Suppressor macrophage treated with lipopolysaccharide for 1 hour (primary cell): ENCODE measurements at places on chromosomes 3 and 15.

- DNase-seq = no peak
Observed at GRCh38 chr15:75230551-75231371, 27.4 kb upstream of the GOLGA6C start.

DNA sequence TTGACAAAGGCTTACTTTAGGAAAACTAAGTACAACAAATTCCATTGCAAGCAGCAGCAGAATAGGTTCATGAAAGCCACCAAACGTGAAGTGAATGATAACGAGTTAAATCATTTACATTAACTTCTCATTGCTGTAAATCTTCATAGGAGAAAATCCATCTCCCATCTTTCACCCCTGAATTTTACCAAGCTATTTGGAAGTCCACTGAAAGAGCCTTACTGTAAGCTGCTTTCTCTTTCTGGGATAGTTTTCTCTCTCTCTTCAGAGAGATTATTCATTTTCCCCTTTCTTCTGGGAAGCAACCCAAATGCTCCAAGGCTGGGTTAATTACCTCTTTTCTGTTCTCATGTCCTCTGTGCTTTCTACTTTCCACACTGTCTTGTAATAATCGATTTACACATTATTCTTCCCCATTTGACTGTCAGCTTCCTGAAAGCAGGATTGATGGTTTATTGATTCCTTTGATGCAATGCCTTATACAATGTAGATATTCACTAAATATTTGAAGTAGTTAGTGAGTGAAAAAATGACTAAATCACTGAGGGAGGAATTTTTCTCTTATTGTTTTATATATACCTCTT, 914.3 kb upstream of the ARPP21 start:
- no peak for DNase-seq

- no peak for DNase-seq
Observed at GRCh38 chr3:24986612-24987011, 441.5 kb upstream of the RARB start.

GRCh38 chr3:120057626-120058025, 36.6 kb downstream of the GSK3B start:
- no peak for DNase-seq

DNA sequence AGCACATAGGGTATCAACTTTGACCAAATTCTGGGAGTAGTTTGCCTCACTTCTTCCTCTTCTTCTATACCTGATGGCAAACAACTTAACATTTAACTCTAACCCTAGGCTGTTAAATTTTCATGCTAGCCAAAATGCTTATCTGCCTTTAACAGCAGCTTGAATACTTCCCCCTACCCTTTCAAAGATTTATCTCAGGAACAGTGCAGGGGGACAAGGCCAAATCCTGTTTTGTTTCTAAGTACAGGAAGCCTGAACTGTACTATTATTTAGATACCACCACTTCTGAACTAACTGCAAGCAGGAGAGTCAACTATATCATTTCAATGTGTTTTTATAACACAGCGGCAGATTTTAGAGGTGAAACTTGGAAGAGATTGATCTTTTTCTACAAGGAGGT, 104.0 kb upstream of the CNTN6 start:
- DNase-seq = no peak

DNA sequence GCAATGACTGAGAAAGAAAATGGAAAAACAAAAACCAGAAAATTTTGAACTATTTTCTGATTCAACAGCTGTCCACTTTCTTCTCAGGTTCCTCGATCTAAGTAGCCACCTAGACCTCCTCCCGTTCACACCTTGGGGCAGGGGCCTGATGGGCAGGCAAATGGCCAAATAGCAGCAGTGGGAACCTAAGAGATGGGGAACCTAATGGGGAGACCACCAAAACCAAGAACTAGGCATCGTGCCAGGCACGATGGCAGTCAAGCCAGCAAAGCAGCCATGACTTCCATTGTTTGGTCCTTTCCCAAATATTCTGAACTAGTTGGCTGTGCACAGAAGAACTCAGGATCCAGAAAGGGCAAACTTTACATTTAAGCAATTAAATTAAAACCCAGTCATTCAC, 57.1 kb downstream of the CAPN7 start:
- no peak for DNase-seq

- DNase-seq = no peak
Observed at GRCh38 chr3:71376911-71377310, 206.6 kb downstream of the FOXP1 start.

- DNase-seq = peak; percentile 62
Observed at GRCh38 chr3:124845406-124845805, 41.8 kb downstream of the ITGB5 start.

DNA sequence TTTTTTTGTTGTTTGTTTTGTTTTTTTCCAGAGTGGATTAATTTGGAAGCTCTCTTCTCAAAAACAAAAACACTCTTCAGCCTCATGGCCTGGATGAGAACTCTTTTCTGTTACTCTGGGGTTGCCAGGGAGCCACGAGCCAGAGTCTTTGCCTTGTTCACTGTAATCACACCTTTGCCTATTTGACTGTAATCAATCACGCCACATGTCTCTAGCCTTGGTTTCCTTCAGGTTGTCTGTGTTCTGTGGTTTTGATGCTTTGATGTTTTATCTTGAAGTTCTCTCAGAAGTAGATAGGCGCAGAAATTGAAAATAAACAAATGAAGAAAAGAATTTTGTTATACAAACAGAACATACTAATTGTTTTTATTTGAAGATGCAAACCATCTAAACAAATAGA, 62.3 kb upstream of the IGF1R start:
- DNase-seq = no peak

DNA sequence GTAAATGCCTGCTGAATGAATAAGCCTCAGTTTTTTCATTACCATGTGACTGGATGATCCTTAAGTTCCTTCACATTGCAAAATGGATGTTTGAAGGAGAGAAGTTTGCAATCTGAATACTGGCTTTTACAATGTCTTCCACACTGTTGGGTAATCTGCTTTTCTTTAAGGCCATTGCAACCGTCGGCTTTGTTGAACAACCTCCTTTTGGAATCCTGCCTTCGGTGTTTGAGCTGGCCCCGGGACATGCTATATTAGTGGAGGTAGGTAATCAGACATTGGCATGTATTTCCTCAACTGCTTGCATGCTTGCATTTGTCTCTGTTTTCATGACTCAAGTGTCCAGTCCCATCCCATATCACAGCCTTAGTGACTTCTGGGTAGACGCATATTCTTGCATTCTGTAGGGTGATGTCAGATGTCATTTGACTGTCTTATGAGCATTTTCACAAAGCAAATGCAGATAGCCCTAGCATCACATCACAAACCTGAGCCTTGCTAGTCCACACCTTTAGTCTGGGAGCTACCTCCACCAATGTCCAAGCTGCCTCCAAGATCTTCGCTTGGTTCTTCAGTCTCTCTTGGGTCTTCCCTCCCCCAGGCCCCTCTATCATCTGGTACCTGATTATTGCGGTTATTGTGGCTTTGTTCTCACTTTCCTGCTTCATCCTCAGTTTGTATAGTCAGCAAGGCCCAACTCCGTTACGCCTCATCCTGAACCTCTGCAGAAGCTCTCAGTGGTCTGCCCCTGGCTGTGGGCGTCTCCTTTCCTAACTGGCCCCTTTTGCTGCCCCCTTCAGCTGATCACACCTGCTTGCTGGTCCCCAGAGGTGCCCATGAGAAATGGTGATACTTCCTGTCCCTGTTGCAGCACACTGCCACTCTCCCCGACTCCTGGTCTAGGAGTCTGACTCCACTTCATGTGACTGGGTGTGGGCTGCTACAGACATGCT, 48.5 kb downstream of the ACAA1 start:
- no peak for DNase-seq

- peak; percentile 24 for DNase-seq
Observed at GRCh38 chr15:90545095-90545494, 15.4 kb downstream of the CRTC3 start.

DNA sequence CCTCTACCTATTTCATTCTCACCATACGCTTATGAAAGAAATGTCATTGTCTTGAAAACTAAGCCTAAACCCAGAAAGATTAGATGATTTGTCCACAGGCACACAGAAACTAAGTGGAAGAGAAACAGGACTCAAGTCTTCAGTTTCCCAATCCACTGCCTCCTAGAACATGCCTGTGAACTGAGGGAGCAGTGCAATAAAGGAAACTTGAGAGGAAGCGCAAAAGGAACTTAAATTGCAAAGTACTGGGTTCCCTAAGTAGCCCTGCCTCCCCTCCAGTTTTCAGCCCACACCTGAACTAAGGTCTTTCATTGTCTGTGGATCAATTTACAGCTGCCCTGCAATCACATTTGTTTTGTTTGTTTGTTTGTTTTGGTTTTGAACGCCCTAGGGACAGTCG, 56.7 kb upstream of the TSEN2 start:
- peak; percentile 64 for DNase-seq

GRCh38 chr3:105529456-105529855, 162.7 kb downstream of the ALCAM start:
- no peak for DNase-seq

GRCh38 chr15:93005133-93005532, 83.9 kb downstream of the RGMA start:
- no peak for DNase-seq

DNA sequence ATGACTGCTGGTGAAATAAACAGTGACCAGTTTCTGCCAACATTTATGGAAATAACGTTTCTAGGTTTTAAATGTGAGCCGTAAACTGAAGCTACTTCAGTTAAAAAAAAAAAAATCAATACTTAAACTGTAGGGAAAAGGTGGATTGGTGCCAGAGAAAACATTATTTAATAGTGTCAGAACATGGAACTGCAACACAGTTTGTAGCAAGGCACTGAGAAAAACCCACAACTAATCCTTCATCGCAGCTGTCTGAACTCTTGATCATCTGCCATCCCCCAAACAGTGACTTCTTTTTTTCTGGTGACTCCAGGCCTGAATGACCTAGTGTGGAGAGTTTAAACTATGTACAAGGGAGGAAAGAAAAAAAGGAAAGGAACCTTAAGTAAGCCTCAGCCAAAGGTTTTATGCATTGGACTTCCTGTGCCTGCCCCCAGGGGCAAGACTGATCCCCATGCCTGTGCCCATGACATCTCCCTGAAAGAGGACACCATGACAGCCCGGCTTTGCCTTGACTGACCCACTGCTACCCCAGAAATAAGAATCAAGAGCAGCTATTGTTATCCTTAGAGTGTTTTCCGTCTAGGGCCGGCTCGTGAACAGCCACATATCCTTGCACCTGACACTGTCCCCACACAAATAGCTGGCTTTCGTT, 33.1 kb downstream of the CRTAP start:
- no peak for DNase-seq

GRCh38 chr3:151589311-151589710, 128.4 kb upstream of the IGSF10 start:
- no peak for DNase-seq

DNA sequence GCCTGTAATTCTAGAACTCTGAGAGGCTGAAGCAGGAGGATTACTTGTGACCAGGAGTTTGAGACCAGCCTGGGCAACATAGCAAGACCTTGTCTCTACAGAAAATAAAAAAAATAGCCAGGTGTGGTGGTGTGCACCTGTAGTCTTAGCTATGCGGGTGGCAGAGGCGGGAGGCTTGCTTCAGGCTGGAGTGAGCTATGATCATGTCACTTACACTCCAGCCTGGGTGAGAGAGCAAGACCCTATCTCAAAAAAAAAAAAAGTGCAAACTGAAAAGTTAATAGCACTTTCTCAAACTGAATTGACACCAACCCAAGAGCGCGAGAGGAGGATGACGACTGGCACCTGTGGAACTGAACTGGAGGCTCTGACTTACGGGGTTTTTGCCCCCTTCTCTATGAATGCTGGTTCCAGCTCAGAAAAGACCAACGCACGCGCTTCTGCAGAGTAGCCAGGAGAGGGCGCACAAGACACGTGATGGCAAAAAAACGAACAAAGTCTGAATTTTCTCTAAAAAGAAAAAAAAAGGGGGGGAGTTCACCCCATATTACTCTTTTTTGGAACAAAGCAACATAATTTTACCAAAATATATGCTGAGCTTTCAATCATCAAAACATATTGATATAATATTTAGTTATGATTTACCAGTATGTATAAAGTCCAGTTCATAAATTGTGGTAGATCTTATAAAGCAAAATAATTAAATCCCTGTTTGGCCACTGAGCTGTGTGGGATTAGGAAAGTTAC, 23.7 kb downstream of the CFAP92 start:
- peak; percentile 62 for DNase-seq

GRCh38 chr3:188269040-188269439, 115.1 kb downstream of the LPP start:
- DNase-seq = no peak

DNA sequence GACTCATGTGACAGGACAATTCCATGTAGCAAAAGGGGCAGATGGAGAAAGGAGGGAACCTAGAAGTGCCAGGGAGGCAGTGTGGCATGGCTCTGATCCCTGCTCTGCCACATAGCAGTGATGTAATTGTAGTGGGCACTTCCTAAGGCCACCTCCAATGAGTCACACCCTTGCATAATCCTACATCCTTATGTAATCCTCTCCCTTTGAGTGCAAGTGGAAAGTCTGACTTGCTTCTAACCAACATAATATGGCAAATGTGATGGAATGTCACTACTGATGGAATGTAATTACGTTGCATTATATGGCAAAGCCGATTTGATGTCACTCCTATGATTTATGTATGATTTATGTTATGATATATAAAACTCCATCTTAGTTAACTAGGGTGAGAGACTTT, 72.9 kb upstream of the ATP2C1 start:
- peak; percentile 95 for DNase-seq

DNA sequence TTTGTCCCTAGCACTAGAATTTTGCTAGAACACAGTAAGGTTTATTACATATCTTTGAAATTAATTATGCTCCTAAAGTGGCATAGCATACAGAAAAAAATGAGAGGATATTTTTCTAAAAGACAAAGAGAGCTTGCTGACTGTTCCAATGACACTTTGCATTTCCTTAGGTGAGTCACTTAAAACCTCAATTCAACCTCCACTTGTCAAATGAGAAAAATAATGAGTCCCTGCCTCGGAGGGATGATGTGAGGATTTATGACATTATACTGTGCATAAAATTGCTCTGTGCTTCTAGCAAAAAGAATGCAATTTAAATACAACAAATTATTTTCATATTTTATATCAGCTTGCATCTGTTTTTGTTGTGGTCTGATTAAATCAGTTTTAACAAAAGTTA, 1417.0 kb upstream of the ALCAM start:
- no peak for DNase-seq

GRCh38 chr3:140902791-140903190, 38.8 kb upstream of the SLC25A36 start:
- no peak for DNase-seq

GRCh38 chr15:58726867-58727266, 22.6 kb downstream of the ADAM10 start:
- DNase-seq = peak; percentile 54

- DNase-seq = no peak
Observed at GRCh38 chr15:59346951-59347350, 25.7 kb downstream of the MYO1E start.

DNA sequence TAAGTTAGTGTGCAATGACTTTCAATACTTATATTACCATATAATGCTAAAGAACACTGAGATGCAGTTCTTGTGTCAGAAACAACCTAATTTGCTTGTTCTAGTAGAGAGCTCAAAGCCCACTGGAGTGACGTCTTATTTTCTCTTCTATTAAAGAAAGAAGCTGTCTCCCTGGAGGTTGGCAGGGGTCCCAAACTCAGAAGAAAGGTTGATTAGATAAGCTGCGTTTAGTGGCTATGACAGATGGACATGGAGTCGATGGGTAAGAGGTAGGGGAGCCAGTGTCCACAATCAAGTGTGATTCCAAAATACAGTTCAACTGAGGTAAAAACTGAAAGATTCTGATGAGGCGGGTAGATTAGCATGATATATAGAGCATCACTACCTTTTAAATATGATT, 363.6 kb downstream of the NLGN1 start:
- DNase-seq = no peak
